KG1 (cell line): ENCODE measurements at places on chromosomes 5 and 9.

DNA sequence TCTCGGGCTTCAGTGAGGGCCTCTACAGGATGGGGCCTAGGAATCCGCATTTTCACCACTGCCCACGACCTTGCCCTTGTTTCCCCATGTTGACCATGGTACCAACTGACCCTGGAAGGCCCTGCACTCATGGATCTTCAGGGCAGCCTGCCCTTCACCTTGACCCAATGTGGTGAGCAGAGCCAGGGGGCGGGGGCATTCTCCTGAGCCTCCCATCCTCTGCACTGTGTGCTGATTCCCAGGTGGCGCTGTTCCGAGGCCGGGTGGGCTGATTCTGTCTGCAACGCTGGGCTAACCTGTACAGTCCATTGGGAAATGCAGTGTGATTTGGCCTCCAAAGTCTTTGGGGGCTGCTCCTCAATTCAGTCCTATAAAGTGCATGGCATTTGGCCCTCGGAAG is 68.7 kb downstream of the SHB start:
- no peak for DNase-seq

- no peak for DNase-seq
Measured at GRCh38 chr9:124011460-124012301, at the start of gene LHX2. Gene LHX2, plus strand, starts transcription at chr9:124011768. Its CDS starts 581 bp downstream, at chr9:124012349.

- DNase-seq = no peak
Measured at GRCh38 chr5:146081556-146081955, 23.8 kb downstream of the PLAC8L1 start.

- DNase-seq = no peak
Measured at GRCh38 chr9:128383791-128384190, 12.6 kb downstream of the URM1 start.

DNA sequence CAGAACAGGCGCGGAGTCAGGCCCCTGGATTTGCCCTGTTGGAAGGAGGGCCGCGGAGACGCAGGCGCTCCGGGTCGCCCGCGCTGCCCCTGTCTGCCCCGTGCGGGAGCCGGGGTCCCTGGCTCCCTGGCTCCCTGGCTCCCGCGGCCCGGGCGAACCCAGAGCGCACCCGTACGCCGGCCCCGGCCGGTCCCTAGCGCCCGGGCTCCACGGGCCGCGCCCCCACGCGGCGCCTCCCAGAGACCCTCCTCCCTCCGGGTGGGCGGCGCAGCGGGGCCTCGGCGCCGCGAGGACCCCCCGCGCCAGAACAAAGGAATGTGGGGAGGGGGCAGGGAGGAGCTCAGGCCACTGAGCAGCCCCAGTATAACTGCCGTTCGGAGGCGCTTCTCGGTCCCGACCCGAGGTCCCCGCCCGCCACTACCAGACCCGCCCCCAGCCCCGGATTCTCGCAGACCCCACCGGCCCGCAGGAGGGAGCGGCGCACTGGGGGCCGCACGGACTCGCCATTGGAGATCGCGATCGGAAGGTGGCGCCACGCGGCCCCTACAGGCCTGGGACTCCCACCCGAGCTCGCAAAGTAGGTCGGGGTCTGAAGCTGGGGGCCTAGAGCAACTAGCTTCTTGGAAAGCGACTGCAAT is 2.4 kb downstream of the NFIL3 start:
- DNase-seq = no peak

DNA sequence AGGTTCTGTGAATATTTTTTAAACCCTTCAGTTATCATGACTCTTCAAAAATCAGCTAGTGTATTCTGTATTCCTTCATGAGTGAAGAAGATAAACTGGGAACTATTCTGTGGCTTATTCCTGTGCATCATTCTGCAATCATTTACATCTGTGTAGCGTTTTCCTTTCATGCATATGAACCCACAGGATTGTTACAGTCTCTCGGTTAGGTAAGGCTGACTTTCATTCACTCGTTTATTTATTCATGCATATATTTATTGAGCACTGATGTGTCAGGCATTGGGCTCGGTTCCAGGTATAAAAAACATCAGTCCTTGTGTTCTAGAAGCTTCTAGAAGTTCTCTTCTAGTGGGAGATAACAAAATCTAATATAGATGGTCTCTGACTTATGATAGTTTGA is 318.4 kb downstream of the MAN2A1 start:
- no peak for DNase-seq

DNA sequence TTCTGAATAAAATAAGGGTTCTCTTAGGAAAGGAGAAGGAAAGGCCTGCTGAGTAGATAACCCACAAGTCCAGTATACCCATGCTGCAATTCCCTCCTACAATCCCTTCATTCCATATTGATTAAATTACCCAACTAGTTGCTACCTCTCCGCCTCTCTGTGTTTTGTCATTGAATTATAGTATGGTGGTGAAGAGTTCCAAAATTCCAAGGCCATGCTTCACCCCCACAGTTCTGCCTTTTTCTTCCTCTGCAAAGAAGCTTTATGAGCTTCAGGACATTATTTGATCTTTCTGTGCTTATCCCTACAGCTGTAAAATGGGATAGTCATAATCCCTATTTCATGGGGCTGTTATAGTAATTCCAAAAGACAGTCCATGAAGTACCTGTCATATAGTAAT is 215.6 kb downstream of the ACTL7B start:
- no peak for DNase-seq

DNA sequence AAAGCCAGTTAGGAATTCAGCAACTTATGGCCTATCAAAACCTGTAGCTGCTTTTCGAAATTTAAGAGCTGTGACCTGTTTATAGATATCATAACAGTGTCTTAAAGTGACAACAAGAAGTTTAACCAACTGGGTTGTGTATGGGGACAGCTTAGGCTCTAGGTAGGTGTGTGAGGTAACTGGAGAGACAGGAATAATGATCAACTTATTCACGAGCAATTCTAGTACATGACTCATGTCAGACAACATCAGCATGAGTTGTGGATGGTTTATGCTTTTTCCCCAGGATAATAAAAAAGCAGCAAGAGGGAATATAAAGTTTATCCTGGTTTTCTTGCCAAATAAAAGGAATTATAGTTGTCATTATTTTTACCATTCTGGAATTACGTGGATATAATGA is 88.6 kb downstream of the GDNF start:
- DNase-seq = no peak

DNA sequence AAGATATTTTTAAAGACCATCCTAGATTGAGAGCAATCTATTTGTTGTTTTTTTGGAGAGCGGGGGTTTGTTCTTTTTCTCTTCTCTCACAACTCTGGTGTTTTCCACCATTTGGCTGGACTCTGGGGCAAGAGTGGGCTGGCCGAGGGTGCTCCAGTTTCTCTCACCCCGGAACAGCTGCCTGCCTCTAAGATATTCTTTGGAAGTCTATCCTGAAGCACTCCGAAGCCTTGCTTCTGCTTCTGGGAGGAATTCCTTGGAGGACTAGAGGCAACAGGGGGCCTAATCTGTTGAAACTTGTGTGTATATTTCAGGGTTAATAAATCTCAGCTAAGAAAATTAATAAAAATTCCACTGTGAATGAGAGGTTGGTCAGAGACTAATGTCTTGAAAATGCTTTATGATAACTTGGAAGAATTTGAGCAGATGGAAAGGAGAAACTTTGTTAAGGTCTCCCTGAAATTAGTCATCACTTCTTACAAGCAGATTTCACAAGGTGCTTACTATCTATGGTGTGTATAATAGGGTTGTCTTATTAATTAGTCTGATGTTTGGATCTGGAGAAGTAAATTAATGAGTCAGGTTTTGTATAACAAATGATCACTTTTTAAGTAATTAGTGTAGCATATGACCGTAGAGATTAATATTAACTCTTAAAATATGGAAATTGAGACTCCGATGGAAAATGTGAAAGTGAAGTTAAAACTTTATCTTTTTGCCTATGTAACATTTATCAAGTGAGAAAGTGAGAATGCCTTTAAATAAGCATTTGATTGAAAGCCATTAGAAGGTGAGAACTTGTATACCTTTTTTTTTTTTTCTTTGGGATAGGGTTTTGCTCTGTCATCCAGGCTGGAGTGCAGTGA is 4.0 kb downstream of the MAN2A1 start:
- no peak for DNase-seq

GRCh38 chr5:80082731-80083100 is 47.6 kb downstream of the THBS4 start:
- peak; percentile 62 for DNase-seq

- no peak for DNase-seq
Measured at GRCh38 chr9:93466416-93467061, 13.2 kb upstream of the FAM120AOS start.

DNA sequence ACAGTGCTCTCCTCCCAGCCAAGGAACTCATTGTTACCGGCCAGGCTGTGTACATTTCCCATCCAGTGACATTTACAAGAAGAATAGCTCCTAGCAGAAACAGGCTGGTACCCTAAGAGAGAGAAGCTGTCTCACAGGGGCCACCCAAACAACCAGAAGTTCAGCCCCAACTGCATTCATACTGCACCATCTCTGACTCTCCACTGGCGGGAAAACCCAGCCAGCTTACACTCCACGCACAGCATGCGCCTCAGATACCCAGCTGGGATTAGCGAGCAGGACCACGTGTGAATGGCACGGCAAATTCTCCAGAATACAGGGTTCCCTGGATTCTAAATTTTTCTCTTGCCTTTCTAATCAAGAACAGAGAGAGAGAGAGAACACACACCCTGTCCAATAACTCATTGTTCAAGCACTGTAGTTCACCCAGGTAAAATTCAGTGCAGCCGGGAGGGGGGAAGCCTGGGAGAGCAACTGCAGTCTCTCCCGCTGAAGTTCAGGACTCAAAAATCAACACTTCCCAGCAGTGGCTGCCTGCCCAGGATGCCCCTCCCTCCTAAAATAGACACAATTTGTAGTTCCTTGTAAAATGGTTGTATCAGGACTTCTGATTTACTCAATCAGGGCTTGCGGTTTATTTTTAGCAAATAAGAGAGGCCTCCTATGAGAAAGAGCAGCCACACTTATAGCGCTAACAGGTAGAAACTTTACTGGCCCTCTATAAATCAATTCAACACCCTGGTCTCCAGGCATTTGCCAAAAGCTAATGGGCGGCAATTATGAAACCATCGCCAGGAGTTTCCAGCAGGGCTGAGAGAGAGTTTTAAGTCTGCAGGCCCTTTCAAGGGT is 2.2 kb downstream of the COL23A1 start:
- DNase-seq = no peak

- no peak for DNase-seq
Measured at GRCh38 chr9:4820168-4820567, 27.4 kb downstream of the RCL1 start.

GRCh38 chr5:163585206-163585605 is 79.8 kb downstream of the MAT2B start:
- no peak for DNase-seq

DNA sequence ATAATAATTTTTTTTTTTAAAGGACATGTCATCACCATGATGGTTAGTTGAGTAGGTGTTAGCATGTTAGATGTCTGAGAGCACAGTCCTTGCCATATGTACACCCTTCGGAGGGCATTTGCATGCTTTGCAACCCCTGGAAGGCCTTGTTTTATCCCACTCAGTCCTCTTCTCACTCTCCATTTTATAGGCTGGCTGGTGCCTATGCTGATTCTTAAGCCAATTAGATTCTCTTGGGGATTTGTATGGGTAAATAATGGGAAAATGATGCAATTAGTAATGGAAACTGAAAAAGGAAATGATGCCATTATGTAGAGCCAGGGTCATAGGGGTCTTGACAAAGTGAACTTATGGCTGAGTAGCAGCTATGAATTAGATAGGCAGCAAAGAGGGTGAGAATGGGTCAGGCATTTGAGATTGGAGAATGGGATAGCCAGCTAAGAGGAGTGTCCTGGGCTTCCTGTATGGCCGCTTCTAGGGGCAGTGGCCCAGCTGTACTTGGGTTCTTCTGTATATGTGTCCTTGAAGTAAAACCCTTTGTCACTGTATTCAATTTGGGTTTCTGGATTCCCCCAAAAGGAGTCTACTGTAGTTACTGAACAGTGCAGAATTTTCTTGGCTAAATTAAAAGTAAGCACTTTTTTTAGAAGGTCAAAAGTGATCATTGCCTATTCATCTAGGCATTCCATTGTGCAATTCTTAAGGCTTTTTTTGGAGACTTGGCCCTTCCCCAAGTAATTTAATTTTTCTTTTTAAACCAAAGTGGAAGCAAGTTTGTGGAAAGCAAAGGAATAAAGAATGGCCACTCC is 31.6 kb downstream of the LRRTM2 start:
- DNase-seq = no peak

DNA sequence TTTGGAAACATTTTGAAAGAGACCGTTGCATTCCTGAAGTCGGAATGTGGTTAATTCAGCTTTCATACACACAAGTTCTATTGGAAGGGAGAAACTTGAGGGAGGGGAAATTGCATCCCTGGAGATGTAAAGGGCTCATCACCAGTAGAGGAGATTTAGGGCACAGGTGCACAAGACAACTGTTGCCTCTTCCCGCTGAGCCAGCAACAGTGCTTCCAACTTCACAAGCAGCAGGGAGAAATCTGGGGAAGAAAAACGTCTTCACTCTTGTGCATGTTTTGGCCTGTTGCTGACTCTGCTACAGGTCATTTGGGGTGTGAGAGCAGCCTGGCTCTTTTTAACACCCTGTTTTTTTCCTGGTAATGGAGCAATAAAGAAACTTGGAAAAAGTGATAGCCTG is 277.9 kb downstream of the GAS1 start:
- DNase-seq = no peak

GRCh38 chr5:82641331-82642003 is 363.3 kb upstream of the RPS23 start:
- DNase-seq = peak; percentile 67

DNA sequence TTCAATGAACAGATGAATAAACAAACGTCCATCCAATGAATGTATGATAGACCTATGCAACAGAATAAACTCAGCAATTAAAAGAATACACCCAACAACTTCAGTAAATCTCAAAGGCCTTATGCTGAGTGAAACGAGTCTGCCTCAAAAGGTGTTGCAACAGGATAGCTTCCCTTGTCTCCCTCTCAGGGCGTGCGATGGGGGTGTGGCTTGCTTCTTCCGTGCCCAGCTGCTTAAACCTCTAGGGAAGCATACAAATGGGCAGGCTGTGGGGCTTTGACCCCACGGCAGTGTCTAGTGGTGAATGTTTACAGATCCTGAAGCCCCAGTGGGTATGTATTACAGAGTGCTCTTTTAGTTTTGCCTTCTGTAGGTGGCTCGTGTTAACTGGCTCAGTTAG is 87.0 kb upstream of the CCL21 start:
- DNase-seq = no peak

DNA sequence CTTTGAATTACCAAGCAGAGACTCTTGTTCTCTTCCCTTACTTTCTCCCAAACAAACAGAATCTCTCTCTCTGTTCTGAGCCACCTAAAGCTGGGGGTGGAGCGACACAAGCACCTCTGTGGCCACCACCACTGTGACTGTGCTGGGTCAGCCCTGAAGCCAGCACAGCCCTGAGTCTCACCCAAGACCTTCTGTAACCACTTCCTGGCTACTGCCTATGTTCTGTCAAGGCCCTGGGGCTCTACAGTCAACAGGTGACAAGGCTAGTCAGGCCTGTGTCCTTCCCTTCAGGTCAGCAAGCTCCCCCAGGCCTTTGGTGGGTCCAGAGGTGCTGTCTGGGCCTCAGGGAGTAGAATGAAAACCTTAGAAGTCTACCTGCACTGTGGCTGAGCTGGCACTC is 26.1 kb upstream of the SLC28A3 start:
- DNase-seq = no peak

DNA sequence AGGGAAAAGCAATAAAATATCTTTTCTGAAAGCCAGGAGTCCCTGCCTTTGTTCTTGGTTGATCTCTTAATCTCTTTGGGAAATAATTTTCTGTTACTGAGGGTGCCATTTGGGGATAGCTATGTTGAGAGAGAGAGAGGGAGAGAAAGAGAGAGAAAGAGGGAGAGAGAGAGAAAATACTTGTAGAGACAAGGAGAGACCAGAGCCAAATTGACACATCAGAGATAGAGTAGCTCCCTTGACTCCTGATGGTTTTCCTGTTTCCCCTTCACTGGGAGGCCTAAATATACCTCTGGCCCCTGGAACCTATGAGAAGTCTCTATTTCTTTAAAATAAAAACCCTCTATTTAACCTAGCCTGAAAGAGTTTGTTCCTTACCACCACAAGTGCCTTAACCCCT is 14.9 kb downstream of the CMYA5 start:
- no peak for DNase-seq
